ENCODE measurements at places on chromosomes 6 and 20.

GRCh38 chr6:148448369-148449012 is 105.9 kb downstream of the SASH1 start:
- DNase-seq = no peak

DNA sequence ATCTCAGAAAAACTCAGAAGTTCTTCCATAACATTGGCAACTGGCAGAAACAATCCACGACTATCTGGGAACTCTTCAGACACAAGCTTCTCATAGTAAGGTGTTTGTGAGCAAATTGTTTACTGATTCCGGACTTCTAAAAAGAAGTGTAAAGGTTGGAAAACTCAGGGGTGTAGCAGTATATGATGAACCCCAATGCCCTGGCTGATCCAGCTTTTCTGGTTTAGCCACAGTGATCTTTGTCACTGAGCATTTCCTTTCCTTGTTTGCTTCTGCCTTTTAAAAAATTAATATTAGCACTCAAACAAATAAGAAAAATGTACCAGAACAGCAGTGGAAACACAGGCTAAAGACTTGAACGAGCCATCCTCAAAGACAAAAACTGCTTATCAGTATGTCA is 4.9 kb downstream of the RGS17 start:
- no peak for DNase-seq

DNA sequence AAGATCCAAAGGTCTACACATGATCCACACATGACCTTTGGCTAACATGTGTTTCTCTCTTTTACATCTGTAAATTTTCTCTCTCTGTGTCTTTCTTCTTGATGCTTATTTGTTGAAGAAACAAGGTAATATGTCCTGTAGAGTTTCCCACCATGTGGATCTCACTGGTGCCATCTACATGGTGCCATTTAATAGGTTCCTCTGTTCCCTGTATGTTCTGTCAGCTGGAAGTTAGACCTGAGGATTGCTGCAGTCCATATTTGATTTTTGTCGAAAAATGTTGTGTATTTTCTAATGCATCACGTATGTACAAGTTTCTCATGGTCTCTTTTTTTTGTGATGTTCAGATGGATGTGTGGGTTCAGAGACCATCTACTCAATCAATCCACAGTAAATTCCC is 30.0 kb downstream of the FOXA2 start:
- DNase-seq = no peak

GRCh38 chr20:48298851-48299484 is 513.7 kb upstream of the SULF2 start:
- DNase-seq = no peak

GRCh38 chr20:9576695-9577094 is 62.3 kb downstream of the LAMP5 start:
- DNase-seq = no peak

GRCh38 chr6:97626671-97627441 is 343.8 kb upstream of the MMS22L start:
- no peak for DNase-seq

GRCh38 chr20:2738331-2739041 is 45.9 kb downstream of the EBF4 start:
- no peak for DNase-seq

DNA sequence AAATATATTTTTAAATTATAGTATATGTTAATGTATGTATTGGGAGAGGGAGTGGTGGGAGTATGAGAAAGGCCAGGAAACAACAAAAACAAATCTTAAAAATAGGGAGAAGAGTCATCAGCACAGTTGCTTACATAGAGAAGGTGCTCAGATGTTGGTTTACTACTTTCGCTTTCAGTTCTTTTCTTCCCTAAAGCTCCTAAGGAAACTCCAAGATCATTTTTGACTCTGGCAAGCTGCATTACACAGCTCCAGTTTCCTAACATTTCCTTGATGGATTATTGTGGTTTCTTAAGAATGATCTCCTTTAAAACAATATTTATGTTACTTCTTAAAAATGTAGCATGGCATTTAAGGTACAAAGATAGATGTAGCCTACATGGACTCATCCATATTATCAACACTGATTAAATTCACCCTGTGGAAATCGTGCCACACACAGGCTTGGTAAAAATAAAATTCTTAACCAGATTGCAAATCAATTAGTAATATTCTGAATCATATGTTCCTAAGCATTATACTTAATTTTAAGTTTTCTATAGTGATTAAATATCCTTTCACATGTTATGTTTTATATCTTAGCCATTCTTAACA is 118.0 kb upstream of the MAN1A1 start:
- no peak for DNase-seq

DNA sequence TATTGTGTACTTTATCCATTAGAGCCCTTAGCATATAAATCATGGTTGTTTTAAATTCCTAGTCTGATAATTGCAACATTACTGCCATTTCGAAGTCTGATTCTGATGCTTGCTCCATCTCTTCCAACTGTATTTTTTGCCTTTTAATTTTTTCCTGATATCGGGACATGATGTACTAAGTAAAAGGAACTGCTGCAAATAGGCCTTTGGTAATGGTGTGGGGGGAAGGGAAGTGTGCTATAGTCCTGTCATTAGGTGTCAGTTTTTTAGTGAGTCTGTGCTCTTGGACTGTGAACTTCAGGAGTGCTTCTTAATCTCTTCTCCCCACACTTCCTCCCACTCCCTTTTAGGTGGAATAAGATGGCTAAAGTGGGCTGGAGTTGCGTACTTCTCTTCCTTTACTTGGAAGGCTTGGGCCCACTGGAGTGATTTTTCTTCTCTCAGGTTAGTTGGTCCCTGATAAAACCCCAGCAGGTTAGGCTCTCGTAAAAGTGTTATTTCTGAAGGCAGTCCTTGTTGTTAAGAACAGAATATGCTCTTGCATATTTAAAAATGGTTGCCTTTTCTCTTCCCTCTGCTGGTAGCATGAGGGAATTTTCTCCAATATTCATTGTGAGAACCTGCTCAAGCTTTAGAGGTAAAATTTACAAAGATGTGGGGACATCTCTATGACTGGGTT is 18.1 kb downstream of the STXBP5 start:
- DNase-seq = no peak

- no peak for DNase-seq
These were observed 606.0 kb downstream of the DHX35 start for GRCh38 chr20:39568109-39568508.

- DNase-seq = no peak
These were observed 55.9 kb downstream of the KCNQ5 start for GRCh38 chr6:72677740-72678139.

DNA sequence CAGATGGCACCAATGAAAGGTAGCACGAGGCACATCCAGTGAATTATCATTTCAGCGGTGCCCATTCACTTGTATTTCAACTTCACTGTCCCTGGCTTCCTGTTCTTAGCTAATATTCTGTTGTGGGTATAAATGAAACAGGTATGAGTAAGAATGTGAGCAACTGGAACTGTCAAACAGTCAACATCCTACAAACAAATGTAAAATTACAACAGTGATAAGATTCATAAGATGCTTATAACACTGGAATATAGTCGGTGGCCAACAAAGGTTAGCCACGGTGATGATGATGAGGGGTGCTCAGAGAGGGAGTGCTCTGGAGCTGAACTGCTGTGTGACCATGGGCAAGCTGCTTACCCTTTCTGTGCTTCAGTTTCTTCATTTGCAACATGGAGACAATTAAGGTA is 74.9 kb upstream of the TOX2 start:
- no peak for DNase-seq

- no peak for DNase-seq
These were observed 90.7 kb upstream of the ARID1B start for GRCh38 chr6:156686301-156686994.

- no peak for DNase-seq
These were observed 22.3 kb upstream of the SAYSD1 start for GRCh38 chr6:39137245-39137644.

DNA sequence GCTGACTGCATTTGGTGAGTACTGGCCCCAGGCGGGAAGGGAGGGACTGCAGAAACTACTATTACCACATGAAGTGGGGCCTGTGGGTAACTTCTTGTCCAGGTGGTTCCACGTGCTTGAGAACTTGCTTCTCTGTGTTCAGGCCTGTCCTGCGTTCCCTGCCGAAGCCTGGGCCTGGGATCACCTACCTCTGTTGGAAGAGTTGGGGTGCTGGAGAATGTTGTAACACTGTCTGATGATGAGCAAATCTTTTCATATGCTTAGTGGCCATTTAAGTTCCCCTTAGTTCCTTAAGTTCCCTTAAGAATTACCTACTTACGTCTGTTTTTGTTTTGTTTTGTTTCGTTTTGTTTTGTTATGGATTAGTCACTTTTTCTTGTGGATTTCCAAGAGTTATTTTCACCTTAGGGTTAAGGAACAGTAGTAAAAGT is 154.4 kb downstream of the DTNBP1 start:
- DNase-seq = no peak

GRCh38 chr20:57342829-57343228 is 8.2 kb upstream of the RAE1 start:
- DNase-seq = no peak

DNA sequence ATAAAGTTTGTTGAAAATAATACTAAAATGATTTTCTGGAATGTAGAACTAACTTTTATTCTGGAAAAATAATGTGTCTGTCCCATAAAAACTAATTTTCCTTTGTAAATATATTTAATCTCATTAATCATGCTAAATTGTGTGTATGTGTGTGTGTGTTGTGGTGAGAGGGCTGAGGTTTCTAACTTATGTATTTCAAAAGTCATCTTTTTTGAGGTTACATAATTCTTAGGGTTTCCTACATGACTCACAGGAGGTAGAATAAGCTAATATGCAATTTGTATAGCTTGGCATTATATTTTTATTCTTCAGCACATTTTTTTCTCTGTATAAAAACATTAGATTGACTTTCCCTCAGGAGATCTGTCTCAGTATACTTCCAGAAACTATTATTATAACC is 64.1 kb upstream of the CLVS2 start:
- DNase-seq = no peak

GRCh38 chr20:24147479-24147878 is 158.9 kb upstream of the GGTLC1 start:
- no peak for DNase-seq

- DNase-seq = no peak
These were observed 775.8 kb upstream of the FLRT3 start for GRCh38 chr20:15113144-15113773.

GRCh38 chr20:31922181-31922580 is 29.7 kb downstream of the PDRG1 start:
- DNase-seq = no peak

GRCh38 chr20:41274152-41274551 is 43.4 kb downstream of the ZHX3 start:
- no peak for DNase-seq

DNA sequence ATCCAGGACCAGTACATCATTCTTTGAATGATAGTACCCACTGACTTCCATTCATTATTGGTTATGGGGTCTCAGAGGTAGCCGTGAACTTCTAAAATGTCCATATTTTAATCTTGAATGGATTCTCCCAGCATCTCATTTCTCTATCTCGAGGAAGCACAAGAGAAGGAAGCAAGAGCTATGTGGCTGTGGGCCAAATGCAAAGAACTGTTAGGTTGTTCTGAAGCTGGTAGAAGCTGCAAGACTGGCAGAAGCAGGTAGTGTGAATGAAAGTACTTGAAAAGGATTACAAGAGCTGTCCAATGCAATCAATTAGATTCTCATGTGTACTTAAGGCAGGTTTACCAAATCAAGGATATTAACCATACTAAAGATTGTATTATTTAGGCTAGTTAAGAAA is 1131.8 kb downstream of the GRIK2 start:
- no peak for DNase-seq

DNA sequence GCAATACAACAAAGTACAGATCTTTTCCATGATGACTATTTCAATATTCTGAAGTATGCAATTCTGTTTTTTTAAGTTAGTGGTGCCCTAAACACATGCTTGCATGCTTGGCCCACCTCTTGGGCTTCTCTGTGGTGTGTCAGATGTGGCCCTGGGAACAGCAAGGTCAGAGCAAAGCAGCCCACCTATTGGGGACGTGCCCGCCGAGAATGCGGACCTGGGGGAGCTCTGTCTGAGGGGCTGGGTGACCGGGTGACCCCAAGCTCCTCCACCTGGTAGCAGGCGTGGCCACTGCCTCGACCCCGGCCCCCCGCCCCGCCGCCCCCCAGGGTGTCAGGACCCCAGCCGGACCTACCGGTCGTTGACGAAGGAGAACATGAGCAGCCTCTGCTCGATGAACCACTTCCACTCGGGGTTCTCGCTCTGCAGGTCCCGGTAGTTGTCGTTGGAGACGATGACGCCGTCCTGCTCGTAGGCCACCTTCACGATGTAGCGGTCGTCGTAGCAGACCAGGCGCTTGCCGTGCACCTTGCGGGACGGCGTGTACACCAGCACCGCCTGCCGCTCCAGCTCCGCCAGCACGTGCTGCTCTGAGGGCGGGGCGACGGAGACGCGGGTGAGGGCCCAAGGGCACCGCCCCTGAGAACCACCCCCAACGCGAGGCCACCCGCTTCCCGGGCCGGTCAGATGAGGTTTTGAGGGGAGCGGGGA is 28.3 kb downstream of the ZC3H12D start:
- DNase-seq = no peak

GRCh38 chr6:89100114-89100513 is 17.8 kb downstream of the SRSF12 start:
- DNase-seq = no peak

DNA sequence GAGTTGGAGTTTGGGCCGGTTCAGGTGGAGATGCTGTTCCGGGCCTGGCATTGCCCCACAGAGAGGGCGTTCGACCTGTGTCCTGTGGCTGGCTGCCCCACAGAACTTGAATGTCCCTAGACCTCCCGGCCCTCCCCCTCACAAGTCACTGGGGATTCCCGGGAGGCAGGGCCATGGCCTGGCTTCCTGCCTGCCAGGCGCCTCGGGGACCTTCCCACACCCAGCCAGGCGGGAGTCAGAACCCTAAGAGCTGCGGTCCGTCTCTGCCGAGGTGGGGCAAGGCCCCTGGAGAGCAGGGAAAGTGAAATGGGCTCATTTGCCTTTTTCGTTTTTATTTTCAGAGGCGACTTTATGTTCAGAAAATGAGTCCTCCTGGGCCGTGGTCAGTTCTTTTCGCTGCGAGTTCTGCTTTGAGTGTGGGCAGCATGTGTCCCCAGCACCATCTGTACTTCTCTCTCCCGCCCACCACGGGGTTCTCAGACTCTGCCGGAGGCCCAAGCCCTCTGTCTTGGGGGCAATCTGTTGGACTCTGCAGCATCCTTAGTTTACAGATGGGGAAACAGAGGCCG is 8.5 kb downstream of the RBM38 start:
- no peak for DNase-seq

- DNase-seq = no peak
These were observed 95.6 kb downstream of the SCML4 start for GRCh38 chr6:107728564-107728897.

Measured in CD8-positive, alpha-beta memory T cell (primary cell).